GM04504 (cell line): ENCODE measurements at places on chromosomes 5 and 9.

DNA sequence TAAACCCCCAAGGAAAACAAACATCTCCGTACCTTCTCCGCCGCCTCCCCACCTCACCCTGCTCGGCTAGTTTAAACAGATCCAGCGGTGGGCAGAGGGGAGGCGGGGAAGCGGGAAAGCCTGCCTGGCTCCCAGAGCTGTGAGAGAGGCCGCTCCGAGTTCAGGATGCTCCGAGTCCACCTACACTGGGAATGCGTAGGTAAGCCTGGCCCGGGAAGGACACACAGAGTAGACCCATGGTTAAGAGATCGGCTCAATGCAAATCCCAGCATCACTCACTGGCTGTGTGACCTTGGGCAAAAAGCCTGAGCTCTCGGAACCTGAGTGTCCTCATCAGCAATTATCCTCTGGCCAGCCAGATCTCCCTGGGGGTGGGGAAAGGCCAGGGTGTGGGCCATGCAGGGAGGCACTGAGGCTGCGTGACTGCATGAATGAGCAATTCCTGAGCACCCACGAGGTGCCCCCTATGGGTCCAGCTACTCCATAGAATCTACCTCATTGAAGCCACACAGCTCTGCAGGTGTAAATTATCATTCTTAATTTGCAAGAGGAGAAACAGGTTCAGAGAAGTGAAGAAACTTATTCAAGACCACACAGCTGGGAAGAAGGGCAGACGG lies 30.5 kb upstream of the LMX1B start:
- DNase-seq = no peak

- DNase-seq = no peak
Observed at GRCh38 chr5:73514418-73514817, 16.2 kb downstream of the BTF3 start.

DNA sequence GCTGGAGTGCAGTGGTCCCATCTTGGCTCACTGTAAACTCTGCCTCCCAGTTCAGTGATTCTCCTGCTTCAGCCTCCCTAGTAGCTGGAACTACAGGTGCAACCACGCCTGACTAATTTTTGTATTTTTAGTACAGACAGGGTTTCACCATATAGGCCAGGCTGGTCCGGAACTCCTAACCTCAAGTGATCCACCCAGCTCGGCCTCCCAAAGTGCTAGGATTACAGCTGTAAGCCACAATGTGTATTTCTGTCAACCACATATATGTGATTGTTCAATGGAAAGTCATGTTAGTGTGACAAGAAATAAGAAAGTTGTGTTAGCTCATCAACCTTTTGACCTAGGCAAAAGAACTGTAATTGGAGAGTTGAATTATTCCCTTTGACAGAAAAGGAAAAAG lies 677.1 kb upstream of the CHD1 start:
- no peak for DNase-seq

- no peak for DNase-seq
Observed at GRCh38 chr9:109496218-109496617, 1.9 kb downstream of the PTPN3 start.

DNA sequence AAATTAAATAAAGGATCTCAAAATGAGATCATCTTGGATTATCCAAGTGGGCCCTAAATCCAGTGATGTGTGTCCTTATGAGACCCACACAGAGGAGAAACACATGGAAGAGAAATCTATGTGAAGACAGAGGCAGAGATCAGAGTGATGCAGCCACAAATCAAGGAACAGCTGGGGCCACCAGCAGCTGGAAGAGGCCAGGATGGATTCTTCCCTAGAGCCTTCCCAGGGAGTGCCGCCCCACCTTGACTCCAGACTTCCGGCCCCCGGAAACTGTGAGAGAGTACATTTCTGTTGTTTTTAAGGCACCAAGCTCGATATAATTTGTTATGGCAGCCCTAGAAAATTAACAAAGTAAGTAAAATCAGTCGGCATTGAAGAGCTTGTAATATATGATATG lies 286.9 kb downstream of the FBXL7 start:
- no peak for DNase-seq

DNA sequence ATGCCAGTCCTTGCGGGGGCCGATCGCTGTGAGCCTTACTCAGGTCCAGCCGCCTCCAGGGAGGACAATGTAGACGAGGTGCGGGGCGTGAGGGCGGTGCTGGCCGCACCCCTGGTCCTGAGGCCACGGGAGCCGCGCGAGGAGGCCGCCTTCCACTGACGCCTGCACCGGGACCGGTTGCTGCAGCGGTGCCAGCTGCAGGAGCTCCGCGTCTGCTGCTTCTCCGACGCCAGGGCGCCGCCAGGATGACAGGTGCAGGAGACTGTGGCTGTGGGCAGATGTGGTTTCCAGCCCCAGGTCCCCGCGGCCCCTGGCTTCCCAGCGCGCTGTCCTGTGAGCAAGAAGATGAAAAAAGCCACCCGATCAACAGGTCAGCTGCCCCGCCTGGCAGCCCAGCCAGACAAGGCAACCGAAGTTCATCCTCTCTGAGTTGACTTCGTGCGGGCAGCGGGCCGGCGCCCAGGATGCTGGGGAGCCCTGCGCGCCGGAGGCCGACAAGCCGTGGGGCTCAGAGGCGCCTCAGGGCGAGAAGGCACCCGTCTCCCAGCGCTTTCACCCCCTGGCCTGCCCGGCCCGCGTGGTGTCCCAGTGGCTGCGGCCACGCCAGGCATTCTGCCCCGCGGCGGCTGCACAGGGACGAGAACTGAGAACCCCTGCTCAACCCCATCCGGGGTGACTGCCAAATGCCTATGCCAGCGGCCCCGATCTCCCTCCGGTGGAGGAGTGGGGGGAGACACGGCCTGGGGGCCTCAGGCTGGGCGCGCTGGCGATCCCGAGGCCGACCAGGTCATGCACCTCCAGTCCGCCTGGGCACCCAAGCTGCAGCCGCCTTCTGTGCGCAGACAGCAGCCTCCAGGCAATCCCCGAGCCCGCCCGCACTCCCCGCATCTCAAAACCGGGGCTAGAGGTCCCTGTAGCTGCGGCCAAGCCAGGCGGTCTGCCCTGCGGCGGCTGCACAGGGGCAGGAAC lies 43.4 kb upstream of the BICD2 start:
- DNase-seq = no peak

DNA sequence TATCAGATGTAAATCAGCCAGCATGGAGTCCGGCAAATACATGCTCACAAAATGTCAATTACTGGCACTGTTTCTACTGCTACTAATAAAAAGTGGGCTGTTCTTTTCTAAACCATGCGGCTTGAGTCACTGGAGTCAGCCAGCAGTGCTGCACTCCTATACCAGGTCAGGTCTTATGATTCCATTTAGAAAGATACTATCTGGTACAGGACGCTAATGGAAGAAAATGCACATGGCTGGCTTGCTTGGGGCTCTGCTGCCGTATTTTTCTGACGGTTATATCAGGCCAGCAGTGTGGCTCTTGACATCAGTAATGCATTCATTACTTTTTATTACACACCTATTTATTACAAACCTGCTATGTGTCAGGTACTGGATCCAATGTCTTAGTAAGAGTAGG lies 74.3 kb downstream of the NDFIP1 start:
- DNase-seq = no peak

- no peak for DNase-seq
Observed at GRCh38 chr5:151902215-151902614, 22.4 kb downstream of the GLRA1 start.
